ENCODE measurements at places on chromosomes 13 and 19.

- DNase-seq: no peak
Observed at GRCh38 chr13:79349011-79349410, 57.0 kb downstream of the RBM26 start.

GRCh38 chr13:38582133-38582532 lies 104.7 kb upstream of the FREM2 start:
- DNase-seq: no peak

DNA sequence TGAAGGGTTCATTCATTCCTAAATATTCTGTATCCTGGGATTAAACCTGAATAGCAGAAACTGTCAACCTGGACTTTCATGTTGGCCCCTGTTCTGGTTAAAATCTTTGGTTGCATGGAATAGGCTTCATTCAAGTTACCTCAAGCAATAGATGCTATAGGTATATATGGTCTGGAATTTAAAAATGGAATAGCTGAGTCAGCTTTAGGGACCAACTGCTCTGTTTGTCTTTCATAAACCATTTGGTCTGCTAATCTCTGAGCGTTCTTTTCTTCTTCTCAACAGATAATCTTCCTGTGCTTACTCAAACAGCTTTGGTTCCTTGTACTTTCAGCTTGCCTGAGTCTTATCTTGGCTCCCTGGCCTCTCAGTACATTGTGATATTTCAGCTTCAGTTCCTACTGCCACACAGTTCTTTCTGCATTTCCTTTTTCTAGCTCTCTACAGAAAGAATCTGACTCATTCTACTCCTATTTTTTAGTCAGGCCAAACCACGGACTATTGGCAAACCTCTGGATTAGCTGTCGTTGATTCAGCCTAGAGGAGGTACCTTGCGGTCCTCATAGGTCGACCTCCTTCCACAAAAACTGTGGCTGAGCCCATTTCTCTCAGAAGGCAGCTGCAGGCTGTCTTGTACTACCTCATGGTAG lies 35.9 kb upstream of the MAB21L1 start:
- no peak for DNase-seq

- DNase-seq: no peak
Observed at GRCh38 chr19:11434703-11435056, 241 bp downstream of the ODAD3 start.

DNA sequence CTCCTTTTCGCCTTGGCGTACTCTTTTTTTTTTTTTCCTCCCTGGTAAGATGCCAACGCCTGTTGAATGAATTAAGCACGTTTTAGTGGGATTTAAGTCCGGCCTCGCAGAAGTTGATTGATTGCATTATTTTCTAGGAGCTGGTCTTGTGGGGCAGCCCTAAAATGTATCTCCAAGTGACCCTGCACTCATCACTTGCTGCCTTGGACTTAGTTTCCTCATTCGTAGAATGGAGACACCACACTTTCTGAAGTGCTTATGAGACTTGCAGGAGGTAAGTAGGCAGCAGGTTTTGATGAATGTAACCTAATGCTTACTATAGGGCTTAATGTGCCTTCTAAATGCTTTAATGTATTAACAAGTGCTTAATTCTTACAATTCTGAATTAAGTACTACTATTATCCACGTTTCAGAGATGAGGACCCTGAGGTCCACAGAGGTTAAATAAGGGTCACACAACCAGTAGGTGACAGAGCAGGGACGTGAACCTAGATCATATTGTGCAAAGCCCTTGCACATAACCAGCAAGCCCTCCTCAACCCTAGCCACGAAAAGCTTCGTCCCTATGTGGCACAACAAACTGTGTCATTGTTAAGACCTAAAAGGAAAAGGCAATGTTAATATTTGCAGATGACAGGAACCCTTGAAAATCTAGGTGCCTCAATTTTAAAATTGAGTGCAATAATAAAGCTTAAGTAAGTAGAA lies 514 bp upstream of the ARGLU1 start:
- DNase-seq: no peak

DNA sequence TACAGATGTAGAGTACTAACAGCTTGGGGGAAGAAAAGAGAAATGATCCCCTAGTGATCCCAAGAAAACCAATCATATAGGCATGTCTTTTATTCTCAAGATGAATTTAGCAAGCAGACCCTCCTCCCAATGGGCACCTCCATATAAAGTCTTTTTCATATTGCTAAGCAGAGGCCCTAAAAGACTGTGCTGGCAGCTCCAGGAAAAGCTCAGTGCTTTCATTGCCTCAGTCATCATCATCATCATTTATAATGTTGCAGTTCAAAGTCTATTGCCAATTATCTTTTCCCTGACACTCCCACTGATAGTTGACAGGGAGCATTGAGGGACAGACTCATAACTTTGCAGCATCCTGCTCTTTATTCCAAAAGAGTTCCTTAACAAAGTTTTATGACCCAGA lies 13.0 kb downstream of the GPR183 start:
- no peak for DNase-seq

DNA sequence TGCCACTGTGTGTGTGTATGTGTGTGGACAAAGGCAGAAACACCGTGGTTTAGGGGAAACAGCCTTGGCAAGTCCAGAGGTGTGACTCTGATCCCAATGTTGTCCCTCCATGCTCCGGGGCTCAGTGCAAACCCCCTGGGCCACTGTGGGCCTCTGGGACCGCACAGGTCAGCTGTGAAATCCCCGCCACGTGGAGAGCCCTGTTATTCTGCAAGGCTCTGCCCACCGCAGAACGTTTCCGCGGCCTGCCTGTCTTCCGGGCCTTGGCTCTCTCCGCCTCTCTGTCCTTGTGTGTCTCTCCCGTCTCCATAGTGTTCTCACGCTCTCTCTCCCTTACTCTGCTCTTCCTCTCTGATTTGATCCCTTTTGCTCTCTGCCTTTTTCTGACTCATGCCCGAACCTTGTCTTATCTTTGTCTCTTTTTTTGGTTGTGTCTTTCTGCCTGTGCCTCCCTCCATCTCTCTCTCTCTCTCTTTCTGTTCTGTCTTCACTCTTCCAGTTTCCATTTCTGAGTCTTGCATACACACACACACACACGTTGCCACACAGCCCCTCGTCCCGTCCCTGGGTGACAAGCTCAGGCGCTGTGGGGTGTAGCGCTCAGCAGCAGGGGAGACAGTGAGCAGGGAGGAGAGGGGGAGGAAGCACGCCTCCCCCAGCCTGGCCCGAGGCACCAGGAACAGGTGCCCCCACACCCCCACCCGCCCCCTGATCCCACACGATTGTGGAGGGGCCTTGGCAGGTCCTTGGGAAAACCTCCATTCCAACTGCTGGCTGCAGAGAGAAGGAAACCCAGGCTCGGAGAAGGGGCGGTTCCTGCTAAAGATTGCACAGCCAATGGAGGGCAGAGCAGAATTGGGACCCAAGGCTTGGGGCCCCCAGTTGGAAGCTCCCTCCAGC lies 3.0 kb downstream of the TTYH1 start:
- no peak for DNase-seq

DNA sequence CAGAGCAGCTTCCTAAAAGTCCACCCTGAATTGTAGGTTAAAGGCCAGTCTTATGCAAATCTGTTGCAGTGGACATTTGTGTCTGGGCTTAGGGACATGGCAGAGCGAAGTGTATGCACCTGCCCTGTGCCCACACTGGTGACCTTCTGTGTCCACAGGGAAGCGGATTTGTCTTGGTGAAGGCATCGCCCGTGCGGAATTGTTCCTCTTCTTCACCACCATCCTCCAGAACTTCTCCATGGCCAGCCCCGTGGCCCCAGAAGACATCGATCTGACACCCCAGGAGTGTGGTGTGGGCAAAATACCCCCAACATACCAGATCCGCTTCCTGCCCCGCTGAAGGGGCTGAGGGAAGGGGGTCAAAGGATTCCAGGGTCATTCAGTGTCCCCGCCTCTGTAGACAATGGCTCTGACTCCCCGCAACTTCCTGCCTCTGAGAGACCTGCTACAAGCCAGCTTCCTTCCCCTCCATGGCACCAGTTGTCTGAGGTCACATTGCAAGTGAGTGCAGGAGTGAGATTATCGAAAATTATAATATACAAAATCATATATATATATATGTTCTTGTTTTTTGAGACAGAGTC lies 25.5 kb downstream of the CYP2B6 start:
- DNase-seq: peak; percentile 32

DNA sequence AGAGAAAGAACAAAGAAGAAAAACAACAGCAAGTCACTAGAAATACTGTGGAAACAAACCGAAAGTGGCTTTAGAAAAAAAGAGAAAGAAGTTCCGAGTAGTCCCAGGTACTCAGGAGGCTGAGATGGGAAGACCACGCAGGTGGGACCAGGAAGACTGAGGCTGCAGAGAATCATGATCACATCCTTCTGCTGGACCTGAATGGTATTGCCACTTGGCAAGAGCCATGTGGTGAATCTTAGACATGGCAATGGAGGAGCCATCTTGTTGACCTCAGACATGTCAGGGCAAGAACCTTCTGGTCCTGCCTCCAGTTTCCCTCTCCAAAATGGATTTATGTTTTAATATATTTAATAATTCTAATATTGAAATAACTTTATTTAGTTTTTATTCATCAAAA lies 37.4 kb upstream of the ZNF724 start:
- DNase-seq: no peak

GRCh38 chr19:43966079-43966694 lies 15.2 kb downstream of the ZNF221 start:
- DNase-seq: no peak

DNA sequence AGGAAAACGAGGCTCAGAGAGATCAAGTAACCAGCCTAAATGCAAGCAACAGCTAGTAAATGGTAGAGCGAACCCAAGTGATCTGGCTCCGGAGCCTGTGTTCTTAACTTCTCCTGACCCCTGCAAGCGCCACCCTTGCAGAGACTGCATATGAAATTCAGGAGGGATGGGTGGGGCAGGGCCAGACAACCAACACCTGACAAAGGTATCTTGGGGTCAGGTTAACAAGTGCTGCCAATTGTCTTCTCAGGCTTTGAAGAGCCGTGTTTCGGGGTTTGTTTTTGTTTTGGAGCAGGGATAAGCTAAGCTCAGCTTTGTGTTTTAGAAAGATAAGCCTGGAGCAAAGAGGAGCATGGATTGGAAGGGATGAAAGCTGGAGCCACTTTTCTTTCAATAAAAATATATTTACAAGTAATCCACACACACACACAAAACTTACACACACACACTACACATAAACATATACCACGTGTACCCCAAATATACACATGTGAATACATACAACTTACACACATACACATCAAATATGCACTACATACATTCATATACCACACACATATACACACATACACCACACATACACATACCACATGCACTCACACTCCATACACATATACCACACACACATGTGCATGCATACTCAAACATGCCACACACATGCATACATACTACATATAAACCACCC lies 722.0 kb downstream of the DIAPH3 start:
- DNase-seq: no peak

GRCh38 chr13:58620176-58620575 lies 988.6 kb downstream of the PCDH17 start:
- DNase-seq: no peak

DNA sequence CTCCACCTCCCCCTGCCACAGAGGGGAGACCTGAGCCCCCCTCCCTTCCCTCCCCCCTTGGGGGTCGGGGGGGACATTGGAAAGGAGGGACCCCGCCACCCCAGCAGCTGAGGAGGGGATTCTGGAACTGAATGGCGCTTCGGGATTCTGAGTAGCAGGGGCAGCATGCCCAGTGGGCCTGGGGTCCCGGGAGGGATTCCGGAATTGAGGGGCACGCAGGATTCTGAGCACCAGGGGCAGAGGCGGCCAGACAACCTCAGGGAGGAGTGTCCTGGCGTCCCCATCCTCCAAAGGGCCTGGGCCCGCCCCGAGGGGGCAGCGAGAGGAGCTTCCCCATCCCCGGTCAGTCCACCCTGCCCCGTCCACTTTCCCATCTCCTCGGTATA lies 2.4 kb upstream of the APOE start:
- no peak for DNase-seq

GRCh38 chr19:35337097-35337983 lies 8.4 kb downstream of the CD22 start:
- DNase-seq: no peak
